Stimulated activated CD4-positive, alpha-beta T cell treated with anti-CD3 and anti-CD28 coated beads, Interleukin-15, amount 100 ng/mL, for 1 hour (primary cell): ENCODE measurements at places on chromosomes 7 and 10.

- no peak for DNase-seq
These were observed 34.0 kb downstream of the DKK1 start for GRCh38 chr10:52348037-52348564.

DNA sequence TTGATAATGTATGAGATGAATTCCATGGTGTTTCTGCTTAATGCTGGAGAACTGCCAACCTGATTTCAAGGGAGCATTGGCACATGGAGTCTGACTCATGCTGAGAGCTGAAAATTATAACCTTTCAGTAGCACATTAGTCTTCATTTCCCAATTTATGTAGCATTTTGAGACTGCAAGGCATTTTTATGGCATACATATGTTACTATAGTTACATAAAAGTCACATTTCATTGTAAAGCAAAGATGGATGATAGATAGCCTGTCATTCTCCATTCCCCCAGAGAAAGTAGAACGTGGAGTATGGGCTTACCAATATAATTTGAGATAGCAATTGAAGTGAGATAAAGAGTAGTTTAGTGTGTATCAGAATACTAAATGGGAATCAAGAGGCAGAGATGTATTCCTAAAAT is 103.1 kb downstream of the SLC16A9 start:
- DNase-seq: no peak

- no peak for DNase-seq
These were observed 251.4 kb upstream of the KLF14 start for GRCh38 chr7:130985361-130985760.

DNA sequence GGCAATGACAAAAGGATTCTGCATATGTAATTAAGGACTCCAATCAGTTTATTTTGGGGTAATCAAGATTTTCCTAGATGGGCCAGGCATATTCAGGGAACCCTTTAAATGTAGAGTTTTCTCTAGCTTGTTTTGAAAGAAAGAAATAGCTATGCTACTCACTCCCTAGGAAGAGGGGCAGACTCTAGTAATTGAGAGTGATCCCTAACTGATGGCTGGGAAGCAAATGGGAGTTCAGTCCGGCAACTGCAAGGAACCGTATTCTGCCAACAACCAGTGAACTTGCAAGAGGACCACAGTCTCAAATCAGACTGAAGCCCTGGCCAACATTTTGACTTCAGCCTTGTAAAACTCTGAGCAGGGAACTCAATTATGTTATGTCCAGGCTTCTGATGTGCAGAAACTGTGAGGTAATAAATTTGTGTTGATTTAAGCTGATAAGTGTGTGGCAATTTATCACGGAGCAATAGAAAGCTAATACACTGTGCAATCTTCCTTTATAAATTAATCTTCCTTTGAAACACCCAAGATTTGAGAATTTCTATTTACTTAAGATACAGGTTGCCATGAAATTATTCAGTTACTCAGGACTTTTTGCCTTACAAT is 14.0 kb downstream of the AOAH start:
- DNase-seq: no peak

DNA sequence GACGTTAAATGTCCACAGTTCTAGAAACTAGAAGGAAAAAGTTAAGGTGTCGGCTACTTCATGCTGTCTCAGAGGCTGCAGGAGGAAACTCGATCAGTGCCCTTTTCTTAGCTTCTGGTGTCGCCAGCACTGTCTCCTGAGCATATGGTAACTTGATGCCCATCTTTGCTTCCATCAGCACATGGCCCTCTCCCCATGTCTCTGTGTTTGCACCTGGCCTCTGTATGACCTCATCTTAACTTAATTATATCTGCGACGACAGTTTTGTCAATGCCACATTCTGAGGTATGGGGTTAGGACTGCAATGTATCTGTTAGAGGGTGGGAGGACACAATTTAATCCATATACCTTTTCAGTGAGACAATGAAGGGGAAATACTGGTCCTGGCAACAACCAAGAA is 449.9 kb downstream of the POM121L12 start:
- no peak for DNase-seq

GRCh38 chr10:1893941-1894340 is 156.6 kb upstream of the ADARB2 start:
- DNase-seq: no peak

GRCh38 chr10:6292741-6293151 is 90.0 kb downstream of the PFKFB3 start:
- DNase-seq: no peak

- no peak for DNase-seq
These were observed 203.0 kb upstream of the MDFIC start for GRCh38 chr7:114718861-114719260.

DNA sequence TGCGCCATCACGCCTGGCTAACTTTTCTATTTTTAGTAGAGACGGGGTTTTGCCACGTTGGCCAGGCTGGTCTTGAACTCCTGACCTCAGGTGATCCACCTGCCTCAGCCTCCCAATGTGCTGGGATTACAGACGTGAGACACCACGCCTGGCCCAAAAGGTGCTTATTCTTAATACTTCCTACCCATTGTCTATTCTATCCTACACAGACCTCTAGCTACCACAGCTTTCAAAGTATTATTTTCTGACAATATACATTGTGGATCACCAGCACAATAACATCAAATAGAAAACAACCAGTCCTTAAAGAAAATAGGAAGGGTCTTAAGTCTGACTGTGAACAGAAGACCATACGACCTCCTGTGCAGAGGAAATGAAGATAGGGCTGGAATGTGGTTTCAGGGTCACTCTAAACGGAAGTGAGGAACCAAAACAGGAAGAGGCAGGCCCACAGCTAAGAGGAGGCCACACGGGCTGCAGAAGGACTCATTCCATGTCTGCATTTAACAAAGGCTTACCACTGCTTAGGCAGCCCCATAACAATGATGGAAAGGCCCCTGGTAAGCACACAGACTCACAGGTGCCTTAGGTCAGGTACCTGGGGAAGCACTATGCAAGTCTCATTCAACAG is 115.2 kb downstream of the ZFAND4 start:
- DNase-seq: no peak

DNA sequence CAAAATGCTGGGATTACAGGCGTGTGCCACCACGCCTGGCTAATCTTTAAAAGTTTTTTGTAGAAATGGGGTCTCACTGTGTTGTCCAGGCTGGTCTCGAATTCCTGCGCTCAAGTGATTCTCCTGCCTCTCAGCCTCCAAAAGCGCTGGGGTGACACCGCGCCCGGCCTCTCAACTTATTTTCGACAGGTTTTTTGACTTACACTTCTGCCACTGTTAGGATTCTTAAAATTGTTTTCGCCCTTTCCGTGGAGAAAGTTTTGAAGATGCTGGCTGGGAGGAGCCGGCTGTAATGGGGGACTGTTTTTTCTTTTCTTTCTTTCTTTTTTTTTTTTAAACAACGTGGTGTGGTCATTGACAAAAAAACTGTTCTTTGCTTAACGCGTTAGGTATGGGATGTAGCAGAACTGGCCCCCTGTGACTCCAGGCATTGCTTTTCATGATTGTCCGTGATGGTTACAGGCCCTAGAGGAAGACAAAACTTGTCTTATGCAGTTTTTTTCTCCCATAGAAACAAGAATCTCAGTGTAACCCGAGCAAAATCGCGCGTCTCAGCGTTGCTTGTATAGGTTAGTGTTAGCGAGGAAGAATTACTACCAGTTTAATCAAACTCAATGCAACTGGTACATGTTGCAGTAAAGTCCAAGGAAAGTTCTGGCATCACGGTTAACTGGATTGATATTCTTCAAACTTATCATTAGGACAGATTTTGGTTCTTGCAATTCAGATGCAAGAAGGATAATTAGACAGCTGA is 72.2 kb downstream of the DAGLB start:
- no peak for DNase-seq

DNA sequence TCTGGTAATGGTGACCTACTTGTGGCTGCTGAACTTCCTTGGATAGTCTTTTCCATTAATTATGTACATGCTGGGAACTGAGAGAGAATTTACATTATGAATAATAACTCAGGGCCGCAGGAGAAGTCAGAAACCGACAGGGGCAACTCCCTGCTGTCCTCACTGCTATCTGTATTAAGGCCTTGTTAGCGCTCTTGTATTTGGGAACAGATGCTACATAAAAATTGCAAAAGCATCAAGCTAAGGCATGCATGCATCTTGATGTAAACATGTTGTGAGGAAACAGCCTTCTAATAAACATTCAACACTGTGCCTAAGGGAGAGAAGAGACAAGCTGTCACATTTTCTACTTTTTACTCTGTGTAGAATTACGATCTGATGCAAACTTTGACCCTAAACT is 158.4 kb downstream of the PARD3 start:
- no peak for DNase-seq

DNA sequence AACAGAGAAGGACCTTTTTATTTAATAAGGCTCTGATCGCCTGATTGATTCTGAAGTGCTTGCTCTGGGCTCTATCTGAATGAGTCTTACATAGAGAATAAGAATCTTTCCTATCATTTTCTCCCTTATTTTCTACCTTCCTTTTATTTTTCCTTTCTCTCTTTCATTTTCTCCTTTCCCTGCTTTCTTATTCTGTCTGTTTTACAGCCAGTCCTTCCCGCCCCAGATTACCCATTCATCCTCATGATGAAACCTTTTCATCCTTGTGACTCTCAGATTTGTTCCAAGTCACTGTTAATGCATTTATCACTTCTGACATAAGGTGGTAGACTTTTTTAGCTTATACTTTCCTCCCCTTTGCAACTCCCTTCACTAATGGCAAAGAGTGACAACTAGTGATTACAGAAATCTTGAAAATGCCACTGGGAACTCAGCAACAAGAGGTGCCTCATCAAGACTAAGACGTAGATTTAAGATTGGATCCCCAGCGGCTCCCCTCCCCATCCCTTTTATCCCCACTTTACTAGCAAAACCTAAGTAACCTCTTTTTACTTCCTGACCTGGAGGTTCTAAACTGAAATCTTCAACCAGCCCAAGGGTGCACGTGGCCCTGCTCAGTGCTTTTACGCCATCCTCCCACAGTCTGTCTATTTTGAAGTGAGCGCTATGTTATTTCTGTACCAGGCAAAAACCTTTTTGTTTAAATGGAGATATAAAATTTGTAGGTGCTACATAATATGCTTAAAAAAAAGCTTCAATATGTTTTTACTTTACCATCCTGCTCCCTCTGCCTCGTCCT is 179.8 kb downstream of the DYNC1I1 start:
- no peak for DNase-seq

DNA sequence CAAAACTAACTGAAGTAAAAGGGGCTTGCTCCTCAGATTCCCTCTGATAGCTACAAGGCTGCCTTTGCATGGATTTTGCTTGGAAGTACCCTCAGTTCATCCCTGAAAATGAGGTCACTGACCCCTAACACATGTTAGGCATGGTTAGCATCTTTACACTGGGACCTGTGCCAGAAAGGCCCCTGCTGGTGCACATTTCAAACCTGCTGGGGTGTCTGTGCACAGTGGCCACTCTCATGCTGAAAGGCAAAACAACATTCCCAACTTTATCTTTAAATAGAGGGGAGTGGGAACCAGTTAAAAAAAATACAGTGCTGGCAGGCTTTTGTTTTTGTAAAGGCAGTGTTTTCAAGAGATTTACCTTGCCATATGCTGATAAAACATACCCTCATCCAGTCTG is 99.1 kb downstream of the ANK3 start:
- no peak for DNase-seq

GRCh38 chr7:42096681-42097561 is 140.1 kb downstream of the GLI3 start:
- DNase-seq: no peak

DNA sequence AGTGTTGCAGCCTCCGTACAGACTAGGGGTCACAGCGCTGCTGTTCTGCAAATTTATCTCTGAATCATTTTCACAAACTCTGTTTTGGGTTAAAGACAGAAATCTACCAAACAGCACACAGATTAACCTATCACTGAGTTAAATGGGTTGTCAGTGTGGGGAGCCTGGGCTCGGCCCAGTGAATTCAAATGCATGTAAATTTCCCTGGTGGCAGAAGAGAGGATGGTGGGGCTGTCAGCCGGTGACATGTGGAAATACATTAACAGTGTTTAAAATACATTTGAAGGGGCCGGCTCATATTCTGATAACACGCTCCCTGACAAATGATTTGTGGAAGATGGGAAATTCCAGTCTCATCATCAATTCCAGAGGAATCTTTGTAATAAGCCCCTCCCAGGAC is 309.6 kb upstream of the MKI67 start:
- no peak for DNase-seq

DNA sequence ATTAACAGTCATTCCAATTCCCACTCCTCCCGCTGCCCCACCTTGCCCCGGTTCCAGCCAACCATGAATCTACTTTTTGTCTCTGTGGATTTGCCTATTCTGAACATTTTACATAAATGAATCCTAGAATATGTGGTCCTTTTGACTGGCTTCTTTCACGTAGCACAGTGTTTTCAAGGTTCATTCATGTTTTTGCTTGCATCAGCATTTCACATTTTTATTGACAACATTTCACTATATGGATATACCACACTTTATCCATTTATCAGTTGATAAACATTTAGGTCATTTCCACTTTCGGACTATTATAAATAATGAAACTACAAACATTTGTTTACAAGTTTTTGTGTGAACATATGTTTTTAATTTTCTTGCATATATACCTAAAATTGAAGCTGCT is 182.0 kb downstream of the ZNF248 start:
- DNase-seq: no peak

DNA sequence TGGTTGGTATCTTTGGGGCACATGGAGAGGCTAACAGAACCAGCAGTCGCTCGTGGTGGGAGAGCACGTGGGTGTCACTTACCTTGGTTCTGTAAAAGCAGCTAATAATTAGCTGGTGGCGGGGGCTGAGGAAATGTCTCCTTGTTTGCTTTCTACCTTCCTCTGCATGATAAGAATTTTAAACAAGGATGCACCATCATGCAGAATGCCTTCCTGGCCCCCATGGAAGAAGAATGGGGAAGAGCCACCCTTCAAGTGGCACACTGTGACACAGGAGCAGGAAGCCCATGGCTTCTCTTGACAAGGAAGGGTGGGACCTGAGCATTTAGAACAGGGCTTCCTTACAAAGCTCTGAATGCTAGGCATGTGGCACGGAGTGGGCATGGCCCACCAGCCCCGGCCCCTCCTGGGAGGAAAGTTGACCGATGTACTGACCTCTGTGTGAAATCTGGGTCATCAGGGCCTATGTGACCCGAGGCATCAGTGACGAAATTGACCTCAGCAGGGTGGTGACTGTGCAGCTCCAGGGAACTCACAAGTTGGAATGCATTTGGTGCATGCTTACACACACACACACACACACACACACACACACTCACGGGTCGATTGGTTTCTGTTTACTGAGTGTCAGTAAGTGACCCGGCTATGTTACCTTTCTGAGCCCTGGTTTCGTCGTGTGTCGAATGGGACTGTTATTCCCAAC is 116.9 kb upstream of the ANLN start:
- DNase-seq: no peak

DNA sequence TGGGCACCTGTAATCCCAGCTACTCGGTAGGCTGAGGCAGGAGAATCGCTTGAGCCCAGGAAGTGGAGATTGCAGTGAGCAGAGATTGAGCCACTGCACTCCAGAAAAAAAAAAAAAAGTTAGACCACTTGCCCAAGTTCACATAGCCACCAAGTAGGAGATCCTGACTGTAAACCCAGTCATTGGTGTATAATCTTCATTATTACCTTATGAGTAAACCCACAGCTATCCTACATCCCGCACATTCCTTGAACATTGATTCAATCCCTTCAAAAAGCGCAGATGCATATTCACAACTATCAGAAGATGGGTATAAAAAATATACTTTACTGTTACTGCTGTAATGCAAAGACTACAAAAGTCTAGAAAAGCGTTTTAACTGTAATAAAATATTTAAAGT is 512.9 kb downstream of the SUGCT start:
- DNase-seq: no peak
